ENCODE measurements at places on chromosomes 16 and 17.

GRCh38 chr17:7647018-7647417 is 3.7 kb upstream of the ATP1B2 start:
- DNase-seq: peak; percentile 54

DNA sequence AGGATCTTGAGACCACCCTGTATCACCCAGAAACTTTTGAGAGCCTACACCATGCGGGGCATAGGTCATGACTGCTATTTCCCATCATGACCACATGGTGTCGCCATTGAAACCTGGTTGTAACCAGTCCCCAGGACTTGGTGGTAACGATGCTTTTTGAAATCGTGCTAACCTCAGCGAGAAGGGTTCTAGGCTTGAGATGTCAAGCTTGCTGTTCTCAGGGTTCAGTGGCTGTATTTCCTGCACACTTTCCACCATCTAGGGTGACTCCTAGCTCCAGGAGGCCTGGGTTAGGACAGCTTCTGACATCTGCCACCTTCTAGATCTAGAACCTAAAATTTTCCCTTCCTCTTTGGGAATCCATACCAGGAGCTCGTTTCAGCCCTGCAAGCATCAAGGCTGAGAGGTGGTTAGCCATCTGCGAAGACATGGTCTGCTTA is 13.0 kb upstream of the SPNS3 start:
- peak; percentile 84 for DNase-seq

DNA sequence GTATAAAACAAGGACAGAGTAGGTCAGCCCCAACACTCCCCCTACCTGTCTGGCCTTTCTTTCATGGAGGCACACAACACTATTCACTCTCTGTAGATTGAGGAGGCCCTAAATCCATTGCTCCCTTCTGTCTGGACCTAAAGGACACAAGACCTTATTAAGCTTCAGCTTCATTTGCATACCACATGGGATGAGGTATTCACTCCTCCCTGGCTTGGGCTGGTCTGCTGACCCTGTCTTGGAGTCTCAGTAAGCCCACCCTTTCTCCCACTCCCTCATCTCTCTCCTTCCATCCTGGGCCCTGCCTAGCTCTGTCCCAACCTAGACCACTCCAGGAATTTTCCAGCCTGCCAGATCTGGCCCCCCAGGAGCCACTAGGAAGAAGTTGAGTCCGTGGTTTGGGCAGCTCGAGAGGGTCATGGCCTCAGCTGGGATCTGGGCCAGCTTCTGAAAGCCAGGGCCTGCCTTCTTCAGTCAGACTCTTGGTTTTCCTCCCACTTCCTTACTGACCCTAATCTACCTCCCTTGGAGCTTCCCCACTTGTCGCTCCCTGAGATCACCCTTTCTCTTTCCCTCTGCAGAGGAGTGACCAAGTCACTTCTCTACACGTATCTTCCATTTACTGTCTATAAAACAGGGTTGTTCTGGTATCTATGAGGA is 6.5 kb upstream of the LLGL1 start:
- peak; percentile 23 for DNase-seq

- DNase-seq: no peak
These were observed 887 bp downstream of the ZBTB4 start for GRCh38 chr17:7478276-7479212.

DNA sequence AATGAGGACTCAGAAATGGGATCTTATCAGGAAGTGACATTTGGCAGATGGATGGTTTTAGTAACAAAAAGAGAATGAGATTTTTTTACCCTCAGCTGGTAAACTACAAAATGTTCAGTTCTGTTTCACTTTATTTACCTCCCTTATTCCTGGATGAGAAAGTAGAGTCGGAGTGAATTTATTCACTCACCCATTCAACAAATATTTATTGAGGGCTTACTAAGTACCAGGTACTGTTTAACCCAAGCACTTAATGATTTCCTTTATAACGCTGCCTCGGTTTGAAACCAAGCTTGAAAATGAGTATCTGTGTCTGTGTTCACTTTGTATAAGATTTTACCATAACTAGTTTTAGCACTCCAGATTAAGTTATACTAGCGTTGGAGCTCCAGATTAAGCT is 38.1 kb downstream of the CDRT15 start:
- no peak for DNase-seq

DNA sequence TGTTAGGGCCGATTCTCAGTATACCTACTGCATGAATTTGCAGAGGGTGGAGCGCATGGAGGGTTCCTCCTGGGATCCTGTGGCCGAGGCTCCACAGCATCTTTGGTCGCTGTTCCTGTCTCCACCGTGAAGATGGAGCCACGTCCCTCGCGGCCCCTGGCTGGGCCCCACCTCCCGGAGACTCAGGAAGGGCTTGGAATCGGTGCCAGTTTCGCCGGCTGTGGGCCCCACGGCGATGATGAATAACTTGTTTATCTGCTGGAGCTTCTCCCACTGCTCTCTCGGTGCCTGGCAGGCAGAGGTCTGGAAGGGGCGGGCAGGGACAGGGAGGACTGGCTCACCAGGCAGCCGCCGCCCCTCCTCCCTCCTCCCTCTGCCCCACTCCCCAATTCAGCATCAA is 8.1 kb downstream of the SLC5A11 start:
- DNase-seq: no peak

- DNase-seq: peak; percentile 63
These were observed 103.2 kb downstream of the SOCS1 start for GRCh38 chr16:11152677-11153331.

DNA sequence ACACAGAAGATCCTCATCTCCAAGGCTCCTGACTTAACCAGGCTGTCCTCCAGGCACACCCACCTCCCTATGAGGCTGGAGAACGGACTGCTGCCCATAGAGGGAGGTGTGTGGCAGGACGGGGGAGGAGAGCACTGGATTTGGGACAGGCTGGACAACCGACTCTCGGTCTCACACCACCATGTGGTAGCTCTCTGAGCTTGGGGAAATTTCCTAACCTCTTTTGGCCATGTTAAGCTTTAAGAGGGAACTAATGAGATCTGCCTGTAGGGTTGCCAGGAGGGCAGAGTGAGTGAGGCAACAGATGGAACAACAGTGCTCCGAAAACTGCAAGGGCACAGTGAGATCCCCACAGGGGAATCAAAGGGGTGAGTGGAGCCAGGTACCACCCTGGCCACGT is 32.7 kb downstream of the RHBDL3 start:
- no peak for DNase-seq

DNA sequence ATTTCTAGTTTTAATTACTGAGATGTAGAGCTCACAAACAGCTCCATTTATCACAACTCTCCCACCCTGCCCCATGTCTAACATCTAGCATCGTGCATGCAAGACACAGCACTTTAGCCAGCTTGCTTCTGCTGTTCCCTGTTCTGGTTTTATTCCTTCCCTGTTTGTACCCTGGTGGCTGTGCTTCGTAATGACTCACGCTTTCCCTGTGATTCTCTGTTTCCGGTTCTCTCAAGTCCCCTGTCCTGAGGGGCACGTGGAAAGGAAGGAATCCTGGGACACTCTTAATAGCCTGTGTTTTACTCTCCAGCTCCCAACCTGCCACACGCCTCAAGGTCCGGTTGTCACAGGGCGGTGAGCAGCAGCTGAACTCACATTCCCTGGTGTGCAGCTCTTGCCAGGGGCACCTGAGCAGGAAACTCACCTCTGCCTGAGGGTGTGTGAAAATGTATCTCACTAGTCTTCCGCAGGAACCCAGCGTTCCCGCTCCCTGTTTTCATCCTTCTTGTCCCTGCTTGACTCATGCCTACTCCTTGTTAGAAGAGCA is 10.6 kb downstream of the SHISA6 start:
- DNase-seq: no peak

DNA sequence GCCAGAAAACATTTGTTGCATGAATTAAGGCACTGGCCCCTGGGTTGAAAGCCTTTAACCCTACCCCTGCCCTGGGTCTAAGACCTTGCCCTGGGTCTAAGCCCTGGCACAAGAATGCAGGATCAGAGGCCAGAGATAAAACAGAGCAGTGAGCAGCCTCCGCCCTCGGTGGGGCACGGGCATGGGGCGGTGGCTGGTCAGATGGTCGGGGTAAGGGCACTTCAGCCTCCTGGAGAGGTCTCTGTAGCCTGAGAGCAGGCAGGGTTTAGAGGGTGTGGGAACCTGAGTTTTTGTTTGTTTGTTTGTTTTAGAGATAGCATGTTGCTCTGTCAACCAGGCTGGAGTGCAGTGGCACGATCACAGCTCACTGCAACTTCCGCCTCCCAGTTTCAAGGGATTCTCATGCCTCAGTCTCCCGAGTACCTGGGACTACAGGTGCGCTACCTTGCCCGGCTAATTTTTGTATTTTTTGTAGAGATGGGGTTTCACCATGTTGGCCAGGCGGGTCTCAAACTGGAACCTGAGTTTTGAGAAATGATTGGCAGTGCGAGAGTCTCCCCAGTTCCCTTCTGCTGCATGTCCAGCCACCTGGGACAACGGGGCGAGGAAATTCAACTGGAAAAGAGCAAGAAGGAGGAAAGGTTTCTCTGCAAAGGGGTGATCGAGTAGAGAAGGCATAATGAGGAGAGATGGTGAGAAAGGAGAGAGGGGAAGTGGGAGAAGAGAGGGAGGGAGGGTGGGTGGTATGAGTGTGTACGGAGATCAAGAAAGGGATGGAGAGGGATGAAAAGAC is 27.7 kb downstream of the TNS4 start:
- DNase-seq: no peak

DNA sequence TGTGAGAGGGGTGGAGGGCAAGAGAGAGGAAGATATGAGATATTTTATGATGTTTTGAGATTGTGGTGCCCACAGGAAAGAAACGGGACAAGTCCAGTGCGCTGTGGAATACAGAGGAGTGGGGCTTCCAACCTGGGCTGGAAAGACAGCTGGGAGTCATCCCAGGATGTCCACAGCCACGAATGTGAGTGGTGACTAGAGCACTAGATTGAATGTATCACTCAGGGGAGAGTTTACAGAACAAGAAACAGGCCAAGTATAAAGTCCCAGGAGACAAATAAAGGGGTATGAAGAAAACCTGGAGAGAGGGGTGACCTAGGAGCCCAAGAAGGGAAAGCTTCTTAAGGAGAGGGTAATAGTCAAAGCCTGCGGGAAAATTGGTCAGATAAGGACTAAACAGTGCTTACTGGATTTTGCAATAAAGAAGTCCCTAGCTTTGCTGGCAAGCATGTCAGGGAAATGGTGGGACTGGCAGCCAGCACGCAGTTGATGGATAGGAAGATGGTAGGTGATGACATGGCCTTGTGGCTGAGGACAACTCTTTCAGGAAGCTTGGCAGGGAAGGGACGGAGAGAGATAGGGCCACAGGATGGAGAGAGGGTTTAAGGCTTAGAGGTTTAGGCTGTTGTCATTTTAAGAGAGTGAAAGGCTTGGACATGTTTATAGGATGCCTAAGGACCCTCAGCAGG is 114.5 kb downstream of the AXIN2 start:
- no peak for DNase-seq

DNA sequence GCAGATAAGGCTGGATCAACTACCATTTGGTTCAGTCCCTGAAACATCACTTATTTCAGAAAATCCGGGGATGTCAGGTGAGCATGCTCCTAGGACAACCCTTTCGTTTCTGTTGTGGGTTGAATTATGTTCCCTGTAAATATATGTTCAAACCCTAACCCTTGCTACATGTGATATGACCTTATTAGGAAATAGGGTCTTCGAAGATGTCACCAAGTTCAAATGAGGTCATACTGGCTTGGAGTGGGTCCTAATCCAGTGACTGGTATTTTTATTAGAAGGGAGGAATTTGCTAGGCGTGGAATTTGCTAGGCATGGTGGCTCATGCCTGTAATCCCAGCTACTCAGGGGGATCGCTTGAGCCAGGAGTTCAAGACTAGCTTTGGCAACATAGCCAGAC is 21.3 kb downstream of the SNX20 start:
- no peak for DNase-seq

DNA sequence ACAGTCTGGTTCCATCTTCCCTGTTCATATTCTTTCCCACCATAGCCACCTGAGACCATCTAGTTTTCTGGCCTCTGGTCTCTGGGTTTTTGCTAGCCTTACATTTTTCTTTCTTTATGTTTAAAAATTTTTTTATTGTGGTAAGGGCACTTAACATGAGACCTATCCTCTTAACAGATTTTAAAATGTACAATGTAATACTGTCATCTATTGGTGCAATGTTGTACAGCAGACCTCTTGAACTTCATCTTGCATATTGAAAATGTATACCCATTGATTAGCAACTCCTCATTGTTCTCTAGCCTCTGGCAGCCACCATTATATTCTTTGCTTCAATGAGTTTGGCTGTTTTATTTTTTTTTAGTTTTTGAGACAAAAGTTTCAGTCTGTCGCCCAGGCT is 39.2 kb downstream of the ITGAM start:
- DNase-seq: no peak

DNA sequence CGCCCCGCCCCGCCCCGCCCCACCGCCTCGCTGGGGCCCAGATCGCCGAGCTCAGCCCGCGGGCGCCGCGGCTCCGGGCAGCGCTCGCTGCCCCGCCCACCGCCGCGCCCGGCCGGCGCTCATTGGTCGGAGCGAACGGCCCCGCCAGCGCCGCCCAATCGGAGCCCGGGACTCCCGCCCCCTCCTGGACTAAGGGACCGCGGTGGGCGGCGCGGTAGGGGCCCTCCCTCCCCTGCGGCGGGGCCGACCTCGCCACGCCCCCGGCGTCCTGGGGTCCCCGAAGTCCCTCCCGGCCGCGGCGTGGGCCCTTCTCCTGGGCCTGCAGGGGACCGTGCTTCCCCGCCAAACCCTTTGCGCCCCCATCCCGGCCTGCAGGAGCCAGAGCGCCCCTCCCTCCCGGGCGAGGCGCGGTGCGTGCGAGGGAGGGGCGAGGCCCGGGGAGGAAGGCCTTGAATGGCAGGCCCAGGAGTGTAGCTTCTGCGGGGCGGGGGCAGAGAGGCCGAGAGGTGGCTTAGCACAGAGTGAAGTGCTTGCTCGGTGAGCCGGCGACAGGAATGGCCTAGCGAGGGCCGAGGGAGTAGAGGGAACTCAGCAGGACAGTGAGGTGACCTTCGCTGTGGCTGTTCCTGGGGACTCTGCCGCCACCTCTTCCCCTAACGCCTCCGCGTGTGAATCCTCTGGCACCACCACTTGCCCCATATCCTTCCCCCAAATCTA is at the start of gene CAMKK1:
CAMKK1 (minus strand) TSS at position 51 of the 717 bp plus-strand sequence. CDS start 7,366 bp downstream, outside the sequence.
- peak; percentile 95 for DNase-seq

GRCh38 chr17:39699818-39700147 is at the start of gene ERBB2:
Gene ERBB2 (plus strand): TSS chr17:39700064. CDS start chr17:39700239, 175 bp downstream.
- DNase-seq: no peak

GRCh38 chr17:9487406-9487805 is 88.2 kb downstream of the STX8 start:
- DNase-seq: no peak

DNA sequence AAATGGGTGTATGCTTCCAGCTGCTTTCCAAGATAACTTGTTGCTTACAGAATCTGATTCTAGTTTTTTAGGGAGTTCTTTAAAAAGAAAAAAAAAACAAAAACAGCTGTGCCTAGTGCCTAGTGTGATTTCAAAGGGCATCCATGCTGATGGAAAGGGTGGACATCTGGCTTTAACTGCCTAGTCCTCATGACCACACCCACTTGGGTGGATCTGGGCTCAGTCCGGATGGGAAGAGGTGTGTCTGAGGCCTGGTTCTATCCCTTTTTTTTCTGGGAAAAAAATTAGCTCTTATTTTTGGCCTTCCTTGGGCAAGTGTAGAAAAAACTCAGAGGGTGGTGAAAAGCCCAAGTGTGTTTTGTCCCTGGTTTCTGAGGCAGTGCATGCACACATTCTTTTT is 132.3 kb upstream of the CDH11 start:
- no peak for DNase-seq

- peak; percentile 19 for DNase-seq
These were observed 14.0 kb upstream of the RNF135 start for GRCh38 chr17:30956764-30957374.

- DNase-seq: peak; percentile 55
These were observed 588.7 kb downstream of the CDH13 start for GRCh38 chr16:83215406-83216001.

GRCh38 chr16:64269756-64270155 is 852.1 kb downstream of the CDH11 start:
- DNase-seq: no peak

All from suppressor macrophage treated with lipopolysaccharide for 4 hours (primary cell).